ENCODE measurements at places on chromosomes 13 and 19.

- no peak for DNase-seq
These were observed 98.4 kb downstream of the STK24 start for GRCh38 chr13:98478189-98479129.

- DNase-seq, result no peak
These were observed 66.9 kb downstream of the MICU2 start for GRCh38 chr13:21537105-21537504.

DNA sequence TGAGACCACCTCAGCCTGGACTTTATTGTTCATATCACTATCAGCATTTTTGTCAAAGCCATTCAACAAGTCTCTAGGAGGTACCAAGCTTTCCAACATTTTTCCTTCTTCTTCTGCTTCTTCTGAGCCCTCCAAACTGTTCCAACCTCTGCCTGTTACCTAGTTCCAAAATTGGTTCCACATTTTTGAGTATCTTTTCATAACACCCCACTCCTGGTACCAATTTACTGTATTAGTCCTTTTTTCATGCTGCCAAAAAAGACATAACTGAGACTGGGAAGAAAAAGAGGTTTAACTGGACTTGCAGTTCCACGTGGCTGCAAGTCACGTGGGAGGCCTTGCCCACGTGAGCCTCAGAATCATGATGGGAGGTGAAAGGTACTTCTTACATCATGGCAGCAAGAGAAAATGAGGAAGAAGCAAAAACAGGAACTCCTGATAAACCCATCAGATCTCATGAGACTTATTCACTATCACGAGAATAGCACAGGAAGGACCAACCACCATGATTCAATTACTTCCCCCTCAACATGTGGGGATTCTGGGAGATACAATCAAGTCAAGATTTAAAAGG is 215.1 kb downstream of the PCDH17 start:
- DNase-seq, result no peak

GRCh38 chr19:15464394-15465385 is at the start of gene RASAL3:
RASAL3 (minus strand) TSS chr19:15464544; CDS start chr19:15464358, 186 bp downstream.
- no peak for DNase-seq

DNA sequence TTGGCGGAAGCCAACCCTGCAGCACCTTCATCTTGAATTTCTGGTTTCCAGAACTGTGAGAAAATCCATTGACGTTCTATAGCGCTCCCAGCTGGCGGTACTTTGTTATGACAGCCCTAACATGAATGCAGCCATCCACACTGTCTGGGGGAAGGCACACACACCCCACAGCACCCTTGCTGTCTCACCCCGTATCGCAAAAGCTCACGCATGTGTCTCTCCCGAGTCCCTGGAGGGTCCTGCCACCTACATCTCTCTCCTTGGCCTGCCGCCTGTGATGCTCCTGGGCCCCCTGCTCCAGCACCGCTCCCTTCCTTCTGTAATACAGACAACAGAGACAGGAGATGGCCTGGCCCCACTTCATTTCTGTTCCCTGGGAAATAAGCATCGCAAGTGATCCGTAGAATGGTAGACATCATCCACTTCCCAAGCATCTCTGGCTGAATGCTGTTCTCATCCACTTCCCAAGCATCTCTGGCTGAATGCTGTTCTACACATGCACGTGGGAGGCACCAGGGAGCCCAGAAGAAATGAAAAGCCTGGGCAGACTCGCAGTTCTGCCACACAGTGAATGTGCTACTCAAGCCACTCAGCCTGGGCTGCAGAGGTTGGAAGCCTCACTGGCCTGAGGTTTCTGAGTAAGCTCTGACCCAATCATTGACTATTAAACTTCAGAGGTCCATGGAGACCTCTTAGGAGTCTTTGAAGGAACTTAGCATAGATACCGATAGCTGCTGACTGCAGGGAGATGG is 29.6 kb downstream of the EPN1 start:
- DNase-seq, result no peak

GRCh38 chr13:95492044-95492801 is 60.3 kb upstream of the CLDN10 start:
- DNase-seq, result no peak

GRCh38 chr19:3041327-3041726 is 12.2 kb upstream of the TLE2 start:
- DNase-seq, result no peak

- DNase-seq, result no peak
These were observed 14.6 kb downstream of the LNX2 start for GRCh38 chr13:27605610-27606200.

DNA sequence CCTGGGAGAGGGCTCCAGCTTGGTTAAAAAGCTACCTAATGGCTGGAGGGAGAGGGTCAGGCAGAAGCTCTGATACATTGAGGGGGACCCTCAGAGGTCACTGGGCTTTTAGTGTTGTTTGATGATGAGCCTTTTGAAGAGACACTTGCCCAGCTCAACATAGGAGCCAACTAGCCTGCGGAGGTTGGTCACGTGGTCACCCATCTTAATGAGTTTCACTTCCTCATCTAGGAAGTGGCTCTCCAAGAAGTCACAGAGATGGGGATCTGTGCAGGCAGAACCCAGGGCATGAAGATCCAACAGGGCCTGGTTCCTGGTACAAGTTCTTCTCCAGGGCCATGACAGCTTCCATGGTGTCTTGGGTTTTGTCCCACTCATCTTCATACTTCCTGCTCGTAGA is 33.4 kb downstream of the IPO5 start:
- DNase-seq, result no peak

- no peak for DNase-seq
These were observed 11.7 kb downstream of the NECTIN2 start for GRCh38 chr19:44857837-44858236.

DNA sequence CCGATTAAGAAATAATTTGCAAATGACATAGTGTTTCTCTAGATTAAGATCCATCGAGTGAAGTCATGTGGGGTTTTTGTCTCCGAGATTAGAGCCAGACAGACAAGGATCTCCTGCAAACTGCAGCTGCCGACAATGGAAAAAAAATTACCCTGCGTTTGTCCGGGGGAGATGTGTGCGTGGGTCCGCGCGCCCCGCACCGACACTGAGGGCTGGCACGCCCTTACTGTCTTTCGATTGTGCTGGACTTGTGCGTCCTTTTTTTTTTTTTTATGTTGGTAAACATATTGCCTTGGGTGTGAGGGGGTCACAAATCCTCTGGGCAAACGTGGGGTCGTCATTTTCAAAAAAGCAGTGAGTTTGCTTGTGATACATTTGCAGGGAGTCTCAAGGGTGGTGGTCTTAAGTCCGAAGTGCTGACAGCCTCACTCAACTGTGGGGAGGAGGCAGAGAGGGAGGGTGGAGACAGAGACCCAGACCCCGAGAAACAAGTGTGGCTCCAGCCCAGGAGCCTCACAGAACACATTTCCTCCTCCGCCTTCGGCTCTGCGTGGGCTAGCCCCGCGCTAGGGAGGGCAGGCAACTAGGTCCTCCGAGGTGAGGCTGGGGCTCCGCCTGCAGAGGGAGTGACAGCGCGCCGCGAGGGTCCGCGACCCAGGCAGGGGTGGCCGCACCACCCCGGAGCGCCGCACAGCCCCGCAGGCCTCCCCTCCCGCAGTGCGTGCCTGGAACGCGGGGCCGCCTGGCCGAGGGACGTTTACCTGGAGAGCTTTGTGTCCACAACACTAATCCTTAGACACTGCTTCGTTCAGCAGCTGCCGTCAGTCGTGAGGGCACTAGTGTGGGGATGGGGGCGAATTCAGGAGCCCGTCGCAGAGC is 11.7 kb upstream of the SOX1 start:
- no peak for DNase-seq

DNA sequence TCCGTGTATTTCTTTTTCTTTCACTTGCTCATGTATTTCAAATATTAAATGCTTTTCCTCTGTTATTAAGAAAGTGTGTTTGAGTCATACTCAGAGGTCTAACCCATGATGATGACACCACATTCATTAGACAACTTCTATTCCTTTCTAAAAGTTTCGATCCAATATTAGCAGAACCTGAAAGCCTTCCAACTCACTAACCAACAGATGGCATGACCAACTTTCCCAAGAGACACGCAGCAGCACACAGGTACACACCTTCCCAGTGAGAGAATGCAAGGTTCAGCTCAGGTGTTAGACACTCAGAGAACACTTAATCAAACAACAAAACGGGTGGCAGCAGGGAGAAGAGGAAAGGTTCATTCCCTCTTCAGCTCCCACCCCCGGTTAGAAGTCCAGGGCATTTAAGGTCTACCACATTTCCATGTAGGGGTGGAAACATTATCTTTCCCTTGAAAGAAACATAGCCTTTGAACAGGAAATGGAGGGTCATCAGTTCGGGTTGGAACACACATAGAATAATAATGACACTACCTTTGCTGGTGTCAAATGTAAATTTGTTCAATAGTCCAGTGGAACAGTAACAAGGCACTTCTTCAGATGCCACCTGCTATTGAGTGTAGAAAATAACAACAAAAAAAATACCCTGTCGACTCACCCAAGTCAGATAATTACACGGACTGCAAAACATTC is 404.2 kb downstream of the COG6 start:
- no peak for DNase-seq

GRCh38 chr19:8251025-8251472 is 41.9 kb downstream of the CERS4 start:
- no peak for DNase-seq

GRCh38 chr13:42424182-42424581 is 149.8 kb upstream of the TNFSF11 start:
- DNase-seq, result no peak

DNA sequence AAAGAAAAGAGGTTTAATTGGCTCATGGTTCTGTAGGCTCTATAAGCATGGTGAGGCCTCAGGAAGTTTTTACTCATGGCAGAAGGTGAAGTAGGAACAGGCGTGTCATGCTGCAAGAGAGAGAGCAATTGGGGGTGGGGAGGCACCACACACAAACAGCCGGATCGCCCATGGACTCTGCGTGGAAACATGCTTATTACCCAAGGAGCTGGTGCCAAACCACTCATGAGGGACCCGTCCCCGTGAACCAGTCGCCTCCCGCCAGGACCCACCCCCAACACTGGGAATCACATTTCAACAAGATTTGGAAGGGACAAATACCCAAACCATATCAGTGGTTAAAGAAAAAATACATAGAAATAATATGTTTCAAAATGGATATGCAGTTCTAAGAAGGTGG is 174.6 kb upstream of the RNF113B start:
- DNase-seq, result no peak

DNA sequence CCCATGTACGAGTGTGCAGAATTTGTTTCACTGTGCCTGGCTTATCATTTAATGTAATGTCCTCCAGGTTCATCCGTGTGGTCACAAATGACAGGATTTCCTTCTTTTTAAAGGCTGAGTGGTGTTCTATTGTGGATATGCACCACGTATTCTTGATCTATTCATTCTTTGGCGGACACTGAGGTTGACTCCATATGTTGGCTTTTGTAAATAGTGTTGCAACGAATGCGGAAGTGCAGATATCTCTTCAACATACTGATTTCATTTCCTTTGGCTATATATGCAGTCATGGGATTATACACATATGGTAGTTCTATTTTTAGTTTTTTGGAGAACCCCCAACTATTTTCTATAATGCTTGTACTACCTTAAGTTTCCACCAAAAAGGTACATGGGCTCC is 13.0 kb downstream of the OR7A5 start:
- no peak for DNase-seq

- DNase-seq, result no peak
These were observed 915.3 kb upstream of the SLITRK6 start for GRCh38 chr13:86714495-86714894.

GRCh38 chr19:10712045-10712444 is 5.8 kb upstream of the DNM2 start:
- DNase-seq, result no peak

DNA sequence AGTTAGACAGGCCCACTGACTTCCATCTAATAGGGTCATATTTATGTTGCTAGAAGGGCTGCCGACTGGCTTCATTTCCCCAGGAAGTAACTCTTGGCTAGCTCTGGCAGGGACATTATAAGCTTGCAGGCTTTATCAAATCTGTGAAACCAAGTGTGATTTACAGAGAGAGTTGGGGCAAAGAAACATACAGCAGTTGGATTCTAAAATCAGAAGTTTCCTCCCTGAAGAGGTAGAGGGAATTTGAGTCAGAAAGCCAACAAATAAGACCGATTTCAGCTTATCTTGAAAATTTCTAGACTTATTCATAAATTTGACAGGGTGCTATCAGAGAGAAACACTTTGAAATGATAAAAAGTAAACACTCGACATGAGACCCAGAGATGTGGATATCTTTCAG is 407.8 kb downstream of the OLFM4 start:
- no peak for DNase-seq

DNA sequence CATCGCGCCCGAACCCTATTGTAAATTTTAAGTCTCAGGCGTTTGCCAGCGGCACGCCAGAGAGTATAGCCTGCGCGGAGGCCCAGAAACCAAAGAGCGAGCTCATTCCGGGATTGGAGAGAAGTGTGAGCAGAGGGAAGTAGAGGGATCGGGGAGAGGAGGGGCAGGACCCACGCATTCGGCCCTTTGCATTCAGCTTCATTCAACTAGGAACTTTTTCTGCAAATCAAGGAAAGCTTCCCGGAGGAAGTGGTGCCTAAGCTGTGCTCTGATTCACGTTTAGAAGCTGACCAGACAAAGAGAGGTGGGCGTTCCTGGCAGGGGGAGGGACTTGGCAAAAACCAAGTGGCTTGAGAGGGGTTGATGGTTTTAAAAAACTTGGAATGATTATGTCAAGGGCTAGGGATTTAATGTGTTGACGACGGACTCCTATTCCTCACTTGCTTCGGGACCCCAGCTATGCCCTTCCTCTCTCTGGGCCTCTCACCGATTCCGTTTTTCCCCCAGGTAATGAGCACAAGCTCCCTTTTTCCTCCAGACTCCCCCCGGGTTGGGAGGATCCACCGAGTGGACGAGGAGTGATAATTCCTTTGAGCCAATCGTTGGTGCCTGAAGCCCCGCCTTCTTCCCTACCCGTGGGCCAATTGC is 811 bp upstream of the PRMT1 start:
- DNase-seq, result no peak

DNA sequence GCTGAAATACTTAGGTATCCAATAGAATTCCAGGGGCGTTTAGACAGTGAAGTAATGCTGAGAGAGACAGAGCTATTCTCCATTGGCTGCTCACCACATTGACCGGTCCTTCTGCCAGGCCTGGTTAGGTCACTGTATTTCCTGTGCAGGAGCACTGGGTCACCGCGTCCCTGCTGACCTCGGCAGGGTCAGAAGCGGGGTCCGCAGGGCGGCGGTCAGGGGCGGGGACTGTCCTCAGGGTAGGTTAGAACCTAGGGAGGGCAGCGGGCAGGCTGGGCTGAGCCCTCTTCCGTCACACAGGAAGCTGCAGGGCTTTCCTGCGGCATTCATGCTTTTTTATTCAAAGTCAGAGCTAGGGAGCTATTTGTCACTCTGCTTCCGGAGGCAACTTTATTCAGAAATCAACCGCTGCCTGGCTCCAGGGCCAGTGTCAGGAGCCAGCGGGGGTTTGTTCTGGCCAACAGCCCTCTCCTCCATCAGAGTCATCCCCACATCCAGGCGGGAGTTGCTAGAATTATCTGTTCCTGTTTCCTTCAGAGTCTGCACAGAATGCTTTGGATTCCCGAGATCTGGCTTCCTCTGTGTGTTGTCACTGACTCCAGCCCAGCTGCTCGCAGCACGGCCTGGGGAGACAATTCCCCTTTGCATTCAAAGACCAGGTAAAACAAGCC is 81.2 kb upstream of the WASF3 start:
- no peak for DNase-seq
